ENCODE measurements at places on chromosomes 16 and 17.

DNA sequence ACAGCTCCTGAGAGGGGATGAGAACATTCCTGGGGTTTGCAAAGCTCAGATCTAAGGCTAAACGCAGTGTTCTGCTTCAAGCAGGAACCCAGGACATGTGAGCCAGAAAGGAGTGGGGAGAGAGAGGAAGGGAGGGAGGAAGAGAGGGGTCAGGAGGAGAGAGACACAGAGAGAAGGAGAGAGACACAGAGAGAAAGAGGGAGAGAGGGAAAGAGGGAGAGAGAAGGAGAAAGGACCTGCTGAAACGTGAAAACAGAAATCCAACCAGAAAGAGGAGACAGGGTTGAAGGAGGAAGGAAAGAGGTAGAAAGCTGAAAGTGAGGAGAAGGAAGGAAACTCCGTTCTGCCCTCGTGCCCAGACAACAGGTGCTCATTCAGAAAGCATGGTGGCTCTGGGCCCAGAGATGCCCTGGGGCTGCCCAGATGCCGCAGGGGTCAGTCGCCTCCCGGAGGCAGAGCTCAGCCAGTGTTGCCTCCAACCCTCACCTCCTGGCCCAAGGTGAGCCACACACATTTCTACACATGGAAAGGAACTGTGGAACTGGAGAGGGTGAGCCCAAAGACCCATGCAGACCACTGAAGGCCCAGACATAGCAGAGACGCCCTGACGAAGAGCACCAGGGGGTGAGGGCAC, 49.0 kb upstream of the ENPP7 start:
- DNase-seq: no peak

DNA sequence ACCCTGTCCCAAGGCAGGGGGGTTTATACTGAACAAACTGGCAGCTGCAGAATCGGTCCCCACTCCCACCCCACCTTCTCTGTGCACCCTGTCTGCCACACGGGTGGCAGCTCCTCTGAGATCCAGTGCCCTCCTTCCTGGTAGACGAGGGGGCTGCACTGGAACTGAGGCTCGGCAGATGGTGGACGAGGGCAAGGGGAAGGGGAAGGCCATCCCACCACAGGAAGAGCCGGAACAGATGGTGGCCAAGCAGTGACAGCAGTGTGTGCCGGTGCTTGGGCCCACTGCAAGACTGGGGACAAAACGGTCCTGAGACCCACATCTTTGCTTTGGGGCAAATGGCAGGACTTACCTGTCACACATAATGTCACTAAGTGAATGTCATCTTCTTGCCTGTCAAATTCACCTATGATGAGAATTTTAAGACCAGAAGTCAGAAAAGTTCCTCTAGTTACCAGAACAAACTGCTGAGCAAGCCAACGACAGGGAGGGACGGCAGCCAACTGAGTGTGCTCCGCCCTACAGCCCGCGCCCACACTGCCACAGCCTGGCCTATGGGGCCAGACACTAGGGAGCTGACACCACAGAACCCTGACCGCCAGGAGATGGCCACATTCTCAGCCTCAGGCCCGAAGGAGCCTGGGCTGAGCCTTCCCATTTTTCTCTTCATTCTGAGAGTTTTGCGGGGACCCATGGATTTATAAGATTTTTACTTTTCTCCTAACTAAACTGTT, 14.4 kb downstream of the NTAN1 start:
- DNase-seq: no peak

GRCh38 chr16:58789351-58789750, 55.2 kb upstream of the GOT2 start:
- DNase-seq: no peak

- peak; percentile 96 for DNase-seq
Measured at GRCh38 chr17:7023576-7024401, 939 bp downstream of the BCL6B start.

DNA sequence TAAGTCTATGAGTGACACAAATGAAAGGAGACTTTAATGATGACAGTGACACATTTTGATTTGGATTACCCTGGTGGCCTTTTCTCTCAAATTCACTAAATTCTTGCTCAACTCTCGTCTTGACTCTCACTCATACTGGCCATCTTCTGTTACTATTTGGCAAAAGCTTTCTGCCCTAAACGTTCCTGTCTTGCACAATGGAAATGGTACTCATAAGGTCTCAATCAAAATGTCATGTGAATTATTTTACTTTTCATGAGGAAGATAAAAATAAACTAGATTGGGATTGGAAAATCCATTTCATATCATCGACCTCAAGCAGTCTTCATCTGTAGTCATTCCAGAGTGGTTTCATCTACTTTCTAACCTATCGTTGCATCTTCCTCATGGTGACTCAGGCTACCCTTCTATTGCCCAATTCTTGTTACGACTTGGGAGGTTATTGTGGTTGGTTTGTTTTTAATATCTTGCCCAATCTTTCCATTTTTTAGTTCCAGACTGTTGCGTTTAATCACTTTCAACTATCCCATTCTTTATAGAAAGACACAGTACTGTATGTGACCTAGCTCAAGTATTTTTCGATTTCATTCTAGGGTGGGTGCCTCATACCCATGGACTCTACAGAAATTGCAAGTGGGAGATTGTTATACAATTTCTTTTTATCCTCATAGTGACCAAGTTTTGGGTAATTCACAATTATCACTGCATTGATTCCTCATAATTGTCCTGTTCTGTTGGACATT, 317.2 kb upstream of the KCNJ16 start:
- DNase-seq: no peak

GRCh38 chr17:81173762-81174155, 7.7 kb upstream of the AATK start:
- no peak for DNase-seq

DNA sequence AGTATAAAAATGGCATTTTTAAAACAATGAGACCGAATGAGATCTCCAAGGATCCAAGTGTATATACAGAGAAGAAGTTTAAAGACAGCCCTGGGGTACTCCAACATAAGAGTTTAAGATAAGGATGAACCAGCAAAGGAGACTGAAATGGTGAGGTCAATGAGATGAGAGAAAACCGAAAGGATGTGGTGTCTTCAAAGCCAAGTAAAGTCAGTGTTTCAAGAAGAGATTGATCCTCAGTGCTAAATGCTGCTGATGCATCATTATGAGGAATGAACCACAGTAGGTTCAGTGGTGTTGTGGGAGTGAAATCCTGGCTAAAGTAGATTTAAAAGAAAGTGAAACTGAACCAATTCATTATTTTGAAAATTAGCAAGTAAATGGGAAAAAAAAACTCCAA, 38.1 kb upstream of the NLK start:
- no peak for DNase-seq

- no peak for DNase-seq
Measured at GRCh38 chr16:14649816-14650215, 17.1 kb downstream of the BFAR start.

GRCh38 chr17:28983286-28984230, 22.3 kb downstream of the SEZ6 start:
- DNase-seq: no peak

DNA sequence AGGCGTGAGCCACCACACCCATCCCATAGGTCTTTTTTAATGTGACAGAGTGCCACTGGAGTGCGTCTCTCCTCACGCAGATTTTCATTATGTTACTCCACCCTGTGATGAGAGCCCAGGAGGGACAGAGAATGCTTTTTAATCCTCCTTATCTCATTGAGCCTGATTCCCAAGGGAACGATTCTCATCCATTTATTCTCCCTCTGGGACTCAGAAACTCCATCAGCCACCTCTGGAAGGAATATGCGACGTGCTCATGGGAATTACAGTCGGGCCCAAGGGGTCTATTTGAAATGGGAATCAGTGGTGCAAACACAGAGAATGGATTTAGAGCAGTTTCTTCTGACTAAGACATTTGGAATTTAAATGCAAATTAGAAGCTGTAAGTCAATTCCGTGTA, 155.9 kb upstream of the HSBP1 start:
- no peak for DNase-seq

GRCh38 chr16:2856061-2856670, 1.8 kb downstream of the PRSS22 start:
- DNase-seq: peak; percentile 48

GRCh38 chr17:67392111-67392510, 15.0 kb downstream of the PITPNC1 start:
- no peak for DNase-seq

- DNase-seq: no peak
Measured at GRCh38 chr17:79911430-79912399, 72.5 kb upstream of the CBX4 start.

GRCh38 chr17:32264140-32264799, 1.4 kb upstream of the RHBDL3 start:
- DNase-seq: no peak

DNA sequence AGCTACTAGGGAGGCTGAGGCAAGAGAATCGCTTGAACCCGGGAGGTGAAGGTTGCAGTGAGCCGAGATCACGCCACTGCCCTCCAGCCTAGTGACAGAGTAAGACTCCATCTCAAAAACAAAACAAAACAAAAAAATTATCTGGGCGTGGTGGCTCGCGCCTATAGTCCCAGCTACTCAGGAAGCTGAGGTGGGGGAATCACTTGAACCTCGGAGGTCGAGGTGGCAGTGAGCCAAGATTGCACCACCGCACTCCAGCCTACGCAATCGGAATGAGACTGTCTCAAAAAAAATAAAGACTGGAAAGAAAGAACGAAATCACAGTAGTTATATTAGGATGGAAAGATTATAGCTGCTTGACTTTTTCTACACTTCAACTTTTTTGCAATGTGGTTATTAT, 18.9 kb downstream of the COG1 start:
- peak; percentile 46 for DNase-seq

- DNase-seq: no peak
Measured at GRCh38 chr17:61081959-61082358, 317.7 kb upstream of the TBX2 start.

GRCh38 chr16:62692685-62693084, 656.4 kb upstream of the CDH8 start:
- no peak for DNase-seq

GRCh38 chr17:32520104-32520701, 33.4 kb downstream of the CDK5R1 start:
- peak; percentile 58 for DNase-seq

DNA sequence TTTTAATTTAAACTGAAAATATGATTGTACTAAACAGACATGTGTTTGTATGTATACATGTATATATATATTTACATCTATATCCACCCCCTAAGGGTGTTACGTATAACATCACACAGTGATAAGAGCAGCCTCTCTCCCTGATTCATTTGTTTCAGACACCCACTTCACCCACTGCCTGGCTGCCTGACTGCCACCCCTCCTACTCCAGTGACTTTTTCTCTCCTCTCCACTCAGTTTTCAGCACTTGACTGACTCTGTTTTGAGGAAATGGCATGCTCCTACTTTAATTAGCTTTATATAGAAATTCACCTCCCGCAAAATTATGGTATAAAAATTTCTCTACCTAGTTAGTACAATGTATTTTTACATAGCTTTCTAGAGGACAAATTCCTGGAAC, 20.0 kb downstream of the BFAR start:
- DNase-seq: no peak

- no peak for DNase-seq
Measured at GRCh38 chr17:28046034-28046825, 3.8 kb downstream of the NLK start.

DNA sequence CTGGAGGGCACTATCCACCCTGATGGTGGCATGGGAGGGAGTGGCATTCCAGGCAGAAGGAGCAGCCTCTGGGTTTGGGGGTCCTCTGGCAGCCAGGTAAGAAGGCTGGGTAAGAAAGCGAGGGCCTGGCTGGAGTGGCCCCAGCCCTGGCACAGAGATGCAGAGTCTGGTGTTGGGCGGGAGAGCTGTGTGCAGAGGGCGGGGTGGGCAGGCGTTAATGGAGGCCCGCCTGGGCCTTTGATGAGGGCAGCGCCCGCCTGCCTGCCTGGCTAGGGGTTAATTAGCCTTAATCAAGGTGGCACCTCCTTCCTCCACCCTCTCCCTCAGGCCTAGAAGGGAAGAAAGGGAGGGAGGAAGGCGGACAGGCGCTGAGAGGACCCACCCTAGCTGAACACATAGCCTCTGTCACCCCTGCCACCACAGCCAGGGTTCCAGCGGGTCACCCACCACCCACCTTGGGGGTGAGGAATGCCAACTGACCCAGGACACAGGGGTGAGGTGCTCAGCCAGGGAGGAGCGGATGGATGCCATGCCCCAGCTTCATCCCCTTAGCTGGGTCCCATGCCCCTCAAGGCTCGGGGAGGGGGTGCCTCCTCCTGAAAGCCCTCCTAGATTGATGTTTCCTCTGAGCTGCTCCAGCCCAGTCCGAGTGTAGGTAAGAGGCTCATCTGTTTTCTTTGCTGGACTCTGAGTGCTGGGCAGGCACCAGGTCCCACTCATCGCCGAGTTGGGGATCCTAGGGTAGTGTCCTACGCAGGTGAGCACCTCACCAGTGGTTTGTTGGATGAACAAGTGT, 13.4 kb upstream of the FAM83G start:
- DNase-seq: no peak
